Stimulated activated CD8-positive, alpha-beta memory T cell treated with anti-CD3 and anti-CD28 coated beads, Interleukin-4, amount 100 ng/mL, for 4 hours (primary cell): ENCODE measurements at places on chromosomes 7 and 10.

GRCh38 chr7:141906285-141906684, 9.9 kb upstream of the OR9A4 start:
- DNase-seq, result no peak

DNA sequence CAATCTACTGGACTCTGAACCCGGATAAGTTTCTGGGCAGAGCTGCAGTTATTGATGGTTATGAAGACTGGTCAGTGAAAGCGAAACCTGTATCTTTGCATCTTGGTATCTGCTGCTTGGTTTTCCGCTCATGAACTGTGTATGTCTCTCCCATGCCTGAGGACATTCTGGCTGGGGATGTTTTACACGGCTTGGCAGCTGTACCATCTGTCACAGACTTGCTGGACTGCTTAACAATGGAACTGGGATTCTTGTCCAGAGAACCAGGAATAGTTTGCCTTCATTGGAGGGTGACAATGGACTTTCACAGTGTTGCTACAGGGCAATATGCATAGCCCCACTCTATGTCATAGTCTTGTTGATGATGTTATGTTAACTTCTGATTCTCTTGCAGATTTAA, 119.9 kb upstream of the TMEM106B start:
- no peak for DNase-seq

GRCh38 chr7:150975536-150976319, 2.4 kb downstream of the KCNH2 start:
- no peak for DNase-seq

DNA sequence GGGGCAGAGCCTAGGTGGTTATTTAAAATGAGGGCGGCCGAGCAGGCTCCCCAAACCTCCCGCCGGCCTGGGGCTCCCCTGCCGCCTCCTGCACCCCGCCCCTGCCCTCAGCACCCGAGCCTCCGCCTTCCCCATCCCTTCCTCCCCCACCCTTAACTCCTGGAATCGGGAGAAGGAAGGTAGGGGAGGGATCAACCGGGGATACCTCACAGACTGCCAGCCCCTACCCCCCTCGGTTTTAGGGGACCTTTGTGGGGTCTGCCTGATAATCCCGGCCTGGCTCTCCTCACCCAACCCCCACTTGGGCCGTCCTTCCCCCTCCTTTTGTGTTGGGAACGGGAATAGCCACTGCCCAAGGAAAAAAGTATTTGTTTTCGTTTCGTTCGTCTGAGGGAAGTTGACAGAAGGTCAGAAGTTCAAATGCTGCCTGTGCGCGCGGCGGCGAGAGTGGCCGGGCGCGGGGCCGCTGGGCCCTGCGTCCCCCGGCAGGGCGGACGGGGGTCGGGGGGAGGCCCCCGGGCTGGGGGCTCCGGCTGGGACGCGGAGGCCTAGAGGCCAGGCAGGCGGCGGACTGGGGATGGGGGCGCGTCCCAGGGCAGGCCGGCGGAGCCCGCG, 2.8 kb downstream of the SHH start:
- no peak for DNase-seq

GRCh38 chr10:130808243-130808642, 503.3 kb downstream of the TCERG1L start:
- DNase-seq, result no peak

GRCh38 chr7:115249080-115249479, 327.2 kb downstream of the MDFIC start:
- no peak for DNase-seq

- no peak for DNase-seq
Observed at GRCh38 chr10:15344256-15344875, 26.7 kb downstream of the FAM171A1 start.

DNA sequence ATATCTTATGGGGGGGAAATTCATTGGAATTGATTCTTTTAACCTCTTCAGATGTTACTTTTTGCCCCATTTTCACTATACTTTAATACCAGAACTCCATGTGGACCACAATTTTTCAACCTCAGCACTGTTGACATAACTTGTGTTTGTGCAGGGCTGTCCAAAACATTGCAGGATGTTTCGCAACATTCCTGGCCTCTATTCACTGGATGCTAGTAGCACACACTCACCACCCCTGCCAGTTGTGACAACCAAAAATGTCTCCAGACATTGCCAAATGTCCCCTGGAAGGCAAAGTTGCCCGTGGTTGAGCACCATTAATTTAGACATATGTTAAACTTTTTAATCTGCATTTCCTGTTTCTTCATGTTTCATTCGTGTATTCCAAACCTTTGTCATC, 234.7 kb downstream of the GFRA1 start:
- DNase-seq, result no peak

DNA sequence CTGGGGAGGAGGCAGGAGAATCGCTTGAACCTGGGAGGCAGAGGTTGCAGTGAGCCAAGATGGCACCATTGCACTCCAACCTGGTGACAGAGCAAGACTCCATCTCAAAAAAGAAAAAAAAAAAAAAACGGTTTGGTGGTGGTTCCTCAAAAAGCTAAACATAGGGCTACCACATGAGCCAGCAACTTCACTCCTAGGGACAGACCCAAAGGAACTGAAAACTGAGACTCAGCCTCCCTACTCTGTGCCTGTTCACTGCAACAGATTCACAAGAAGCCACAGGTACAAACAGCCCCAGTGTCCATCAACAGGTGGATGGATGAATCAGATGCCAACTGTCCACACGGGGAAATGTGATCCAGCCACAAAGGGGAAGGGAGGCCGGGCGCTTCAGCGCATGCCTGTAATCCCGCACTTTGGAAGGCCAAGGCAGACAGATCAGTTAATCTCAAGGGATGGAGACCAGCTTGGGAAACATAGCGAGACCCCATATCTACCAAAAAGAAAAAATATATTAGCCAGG, 79.1 kb upstream of the TNRC18 start:
- no peak for DNase-seq

- DNase-seq, result no peak
Observed at GRCh38 chr7:77409005-77409738, 7.0 kb downstream of the GSAP start.

DNA sequence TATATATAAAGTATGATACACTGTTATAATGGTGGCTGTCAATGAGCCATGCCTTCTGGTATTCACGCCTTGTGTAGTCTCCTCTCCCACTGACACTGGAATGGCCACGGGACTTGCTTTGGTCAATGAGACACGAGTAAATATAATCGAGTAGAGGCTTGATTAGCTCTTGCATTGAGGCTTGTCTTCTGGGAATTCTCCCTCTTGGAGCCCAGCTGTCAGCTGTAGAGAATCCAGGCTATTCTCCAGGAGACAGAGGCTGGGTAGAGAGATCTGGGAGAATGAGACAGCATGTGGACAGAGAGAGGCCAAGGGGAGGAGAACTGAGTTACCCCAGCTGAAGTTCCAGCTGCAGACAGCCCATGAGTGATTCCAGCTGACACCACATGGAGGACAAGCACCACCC, 25.2 kb upstream of the PLCE1 start:
- no peak for DNase-seq

GRCh38 chr10:97020452-97021400, 165.0 kb downstream of the SLIT1 start:
- DNase-seq, result no peak

- no peak for DNase-seq
Observed at GRCh38 chr10:46296641-46297141, 9.9 kb downstream of the ANTXRL start.

DNA sequence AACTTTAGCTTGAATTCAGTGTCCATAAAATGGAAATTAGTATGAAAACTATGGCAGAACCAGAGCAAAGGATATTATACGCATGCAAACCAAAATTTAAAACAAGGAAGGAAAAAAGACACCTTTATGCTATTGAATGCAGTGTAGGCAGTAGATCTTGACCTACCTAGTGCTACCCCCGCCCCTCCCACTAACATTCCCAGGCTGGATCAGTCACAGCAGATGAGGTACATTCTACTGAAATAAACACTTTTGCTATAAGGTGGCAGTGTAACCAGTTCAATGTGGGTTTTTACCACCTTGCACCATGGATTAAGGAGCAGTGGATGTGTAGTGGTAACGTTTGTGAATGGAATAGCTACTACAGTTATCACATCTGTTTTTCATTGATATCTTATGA, 27.9 kb downstream of the SRI start:
- no peak for DNase-seq

DNA sequence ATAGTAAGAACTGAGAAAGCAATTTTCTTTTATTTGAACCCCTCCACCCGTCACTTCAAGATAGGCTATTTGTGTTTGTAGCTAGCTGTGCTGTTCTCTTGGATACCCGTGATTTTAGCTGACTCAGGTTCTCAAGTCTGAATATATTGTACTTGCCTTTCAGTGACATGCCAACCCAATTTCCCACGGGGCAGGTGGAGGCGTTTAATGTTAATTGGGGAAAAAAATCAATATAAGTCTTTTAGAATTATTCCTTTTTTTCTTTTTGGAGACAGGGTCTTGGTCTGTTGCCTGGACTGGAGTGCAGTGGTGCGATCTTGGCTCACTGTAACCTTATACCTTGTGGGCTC, 36.4 kb downstream of the ZRANB1 start:
- DNase-seq, result no peak

GRCh38 chr10:100655326-100655759, 90.0 kb upstream of the PAX2 start:
- DNase-seq, result no peak

GRCh38 chr10:120336911-120337540, 120.0 kb upstream of the PLPP4 start:
- DNase-seq, result peak; percentile 38

DNA sequence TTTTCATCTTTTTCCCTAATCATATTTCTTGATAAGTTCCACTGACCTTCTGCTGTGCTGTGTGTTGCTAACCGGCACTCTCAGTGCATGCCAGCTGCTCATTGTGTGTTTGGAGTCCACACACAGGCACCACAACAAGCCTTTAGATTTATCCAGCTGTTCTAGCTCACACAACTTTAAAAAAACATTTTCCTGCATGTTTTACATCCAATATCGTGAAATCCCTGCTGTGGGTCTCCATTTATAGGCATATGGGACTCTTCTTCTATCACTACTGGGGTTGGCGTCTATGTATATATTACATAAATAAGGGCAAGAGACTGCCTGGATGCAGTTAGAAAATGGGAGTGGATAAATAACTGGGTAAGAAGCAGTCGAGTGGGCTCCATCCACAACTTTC, 183.6 kb upstream of the ADARB2 start:
- no peak for DNase-seq

DNA sequence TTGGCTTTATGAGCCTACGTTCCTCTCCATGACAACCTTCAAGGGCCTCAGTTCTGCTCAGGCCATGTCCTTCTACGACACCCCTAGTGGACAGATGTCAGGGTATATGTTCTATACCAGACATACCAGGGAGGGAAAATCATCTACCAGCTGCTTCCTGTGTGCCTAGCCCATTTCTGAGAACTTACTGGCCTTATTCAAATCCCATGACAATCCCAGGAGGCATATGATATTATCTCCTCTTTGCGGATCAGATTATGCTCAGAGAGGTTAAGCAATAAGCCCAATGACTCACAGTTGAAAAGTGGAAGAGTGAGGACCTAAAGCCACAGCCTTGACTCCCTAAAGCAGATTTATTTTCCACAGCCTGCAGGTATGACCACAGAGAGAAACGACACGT, 139.3 kb downstream of the GLI3 start:
- no peak for DNase-seq

GRCh38 chr7:107007892-107008287, 36.6 kb upstream of the PRKAR2B start:
- DNase-seq, result no peak

DNA sequence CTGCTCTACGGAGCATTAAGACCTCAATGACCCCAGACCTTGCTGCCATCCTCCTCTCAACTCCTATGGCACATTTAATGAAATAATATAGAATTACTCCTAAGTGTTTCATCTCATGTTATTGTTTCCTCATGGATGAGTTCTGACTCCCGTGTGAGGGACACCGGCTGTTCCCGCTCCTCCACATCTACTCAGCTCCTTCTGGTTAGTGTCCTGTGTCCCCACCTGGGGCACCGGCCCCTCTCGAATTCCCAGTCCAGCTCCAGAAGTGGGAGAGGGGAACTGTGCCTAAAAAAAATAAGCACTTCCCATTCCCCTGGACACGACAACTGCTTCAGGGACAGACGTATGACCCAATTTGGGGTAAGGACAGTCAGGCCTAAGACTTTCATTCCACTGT, 58.3 kb downstream of the PIP4K2A start:
- DNase-seq, result no peak

DNA sequence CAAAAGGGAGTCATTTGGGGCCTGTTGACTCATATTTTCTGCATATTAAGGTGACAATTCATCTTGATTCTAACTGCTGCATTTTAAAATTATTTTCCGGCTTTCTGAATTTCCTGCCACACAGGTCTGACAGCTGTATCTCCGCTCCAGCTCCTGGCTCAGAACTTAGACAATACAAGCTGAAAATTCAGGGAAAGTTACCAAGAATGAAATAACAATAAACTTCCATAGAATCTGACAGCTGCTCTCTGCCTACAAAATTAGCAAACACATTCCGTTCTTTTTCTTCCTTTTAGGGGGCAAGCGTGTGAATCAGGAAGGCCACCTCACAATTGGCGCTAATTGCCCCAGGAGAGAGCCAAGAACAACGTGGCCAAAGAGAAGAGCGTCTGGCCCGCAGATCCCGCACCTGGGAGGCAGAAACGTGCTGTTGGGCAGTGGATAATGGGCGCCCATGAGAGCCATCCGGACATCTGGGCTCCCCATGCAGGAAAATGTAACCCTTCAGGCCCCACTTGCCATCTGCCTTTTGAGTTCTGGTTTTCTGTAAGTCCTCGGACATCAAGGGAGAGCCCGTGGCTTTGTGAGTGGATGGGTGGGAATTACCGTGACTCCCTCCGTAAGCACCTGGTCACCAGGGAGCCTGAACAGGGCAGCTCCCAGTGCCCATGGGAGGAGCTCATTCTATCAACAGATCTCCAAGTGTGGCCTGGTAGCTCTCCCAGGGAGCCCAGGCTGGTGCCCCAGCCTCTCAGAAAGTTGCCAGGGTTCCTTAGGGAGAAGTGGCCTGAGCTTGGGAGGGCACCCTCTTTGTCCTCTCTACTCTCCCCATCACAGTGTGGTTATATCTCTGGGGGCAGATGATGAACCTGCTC, 5.0 kb downstream of the CLRN3 start:
- DNase-seq, result no peak

GRCh38 chr10:361203-362081, 226.2 kb downstream of the ZMYND11 start:
- no peak for DNase-seq

- DNase-seq, result no peak
Observed at GRCh38 chr7:1843271-1843861, 173.3 kb downstream of the ELFN1 start.

DNA sequence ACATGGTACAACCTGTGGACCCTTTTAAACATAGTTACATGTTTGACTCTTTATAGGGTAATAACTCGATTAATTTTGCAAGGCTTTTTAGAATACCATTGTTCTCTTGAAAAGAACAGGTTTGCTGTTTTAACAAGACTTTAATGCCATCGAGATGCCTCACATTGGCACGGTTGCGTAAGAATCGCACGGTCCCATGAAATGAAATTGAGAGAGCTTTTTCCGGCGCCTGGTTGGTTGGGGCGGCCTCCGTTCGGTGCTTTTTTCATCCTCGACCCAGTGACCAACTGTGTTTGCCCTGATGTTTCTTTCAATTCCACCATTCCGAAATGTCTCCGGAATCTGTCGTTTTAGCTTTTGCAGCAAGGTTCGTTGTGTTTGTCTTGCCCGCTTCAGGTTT, 142.4 kb downstream of the CUX1 start:
- DNase-seq, result no peak
